ENCODE measurements at places on chromosomes 13 and 19.

DNA sequence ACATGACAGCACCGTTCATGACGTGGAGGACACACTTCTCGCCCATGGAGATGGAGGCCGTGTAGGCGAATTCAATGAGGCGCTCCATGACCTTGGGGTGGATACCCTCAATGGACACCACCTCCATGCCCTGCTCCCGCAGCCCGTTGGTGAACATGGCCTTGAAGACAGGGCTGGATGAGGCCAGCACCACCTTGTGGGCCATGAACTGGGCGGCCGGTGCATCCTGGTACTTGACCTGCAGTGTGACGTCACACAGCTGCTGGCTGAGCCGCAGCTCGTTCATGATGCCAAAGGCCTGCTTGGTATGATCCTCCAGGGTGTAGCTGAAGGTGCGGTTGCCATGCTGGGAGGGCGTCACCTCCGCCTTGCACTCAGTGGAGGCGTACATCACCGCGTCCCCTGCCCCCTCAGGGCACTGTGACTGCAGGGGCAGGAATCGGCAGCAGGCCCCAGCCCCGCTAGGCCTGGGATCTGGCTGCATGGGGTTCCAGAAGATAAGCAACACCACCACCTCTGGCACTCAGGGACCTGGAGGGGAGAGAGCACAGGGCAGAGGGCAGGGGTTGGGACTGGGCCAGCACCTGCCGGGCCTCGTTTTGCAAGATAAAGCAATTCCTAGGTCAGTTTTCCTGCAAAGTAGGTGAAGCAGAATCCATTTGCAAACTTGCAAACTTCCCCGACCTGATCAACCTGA lies 3.5 kb downstream of the KEAP1 start:
- no peak for DNase-seq

GRCh38 chr13:50224534-50224933 lies 209.3 kb downstream of the KCNRG start:
- DNase-seq: peak; percentile 17

- no peak for DNase-seq
Measured at GRCh38 chr19:17969096-17969792, 2.3 kb downstream of the KCNN1 start.

- no peak for DNase-seq
Measured at GRCh38 chr13:101211261-101211660, 205.0 kb downstream of the NALCN start.

GRCh38 chr19:35240327-35240726 lies 8.5 kb upstream of the LSR start:
- no peak for DNase-seq

- peak; percentile 68 for DNase-seq
Measured at GRCh38 chr19:4768934-4769777, 22.4 kb upstream of the FEM1A start.

GRCh38 chr19:28258829-28259228 lies 954.1 kb downstream of the UQCRFS1 start:
- DNase-seq: no peak

DNA sequence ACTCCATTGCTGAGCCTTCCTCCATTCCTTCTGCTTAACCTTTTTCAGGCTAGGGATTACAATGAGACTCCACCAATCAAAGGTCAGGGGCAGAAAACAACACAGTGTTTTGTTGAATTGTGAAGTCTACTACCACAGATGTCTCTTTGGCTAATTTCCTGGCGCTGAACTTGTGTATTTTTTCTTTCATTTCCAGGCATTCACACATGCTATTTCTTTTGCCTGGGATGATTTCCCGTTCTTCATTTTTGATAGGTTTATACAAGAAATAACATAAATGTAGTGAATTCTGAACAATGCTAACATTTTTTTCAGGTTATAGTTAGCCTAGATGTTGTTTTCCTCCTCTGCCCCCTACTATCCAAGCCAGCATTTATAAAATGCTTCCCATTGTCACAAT lies 64.3 kb downstream of the OLFM4 start:
- DNase-seq: no peak

GRCh38 chr13:112764864-112765561 lies 75.2 kb downstream of the ATP11A start:
- no peak for DNase-seq

DNA sequence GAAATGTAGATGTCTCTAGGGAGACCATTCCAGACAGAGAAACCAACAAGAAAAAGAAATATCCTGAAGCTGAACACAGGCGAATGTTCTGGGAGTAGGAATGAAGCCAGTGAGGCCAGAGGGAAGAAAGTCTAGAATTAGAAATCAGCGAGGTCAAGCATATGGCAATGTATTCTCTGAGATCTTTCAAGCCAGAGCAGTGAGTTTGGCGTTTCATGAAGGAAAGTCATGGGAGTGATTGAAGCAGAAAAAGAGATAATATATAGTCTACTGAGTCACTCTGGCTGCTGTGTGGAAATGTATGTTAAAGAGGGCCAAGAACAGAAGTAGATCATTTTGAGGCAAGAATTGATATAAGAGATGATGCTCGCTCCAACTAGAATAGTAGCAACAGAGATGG lies 576.0 kb downstream of the PCDH17 start:
- DNase-seq: no peak

GRCh38 chr19:57816652-57817051 lies 1.9 kb upstream of the ZNF552 start:
- DNase-seq: no peak

DNA sequence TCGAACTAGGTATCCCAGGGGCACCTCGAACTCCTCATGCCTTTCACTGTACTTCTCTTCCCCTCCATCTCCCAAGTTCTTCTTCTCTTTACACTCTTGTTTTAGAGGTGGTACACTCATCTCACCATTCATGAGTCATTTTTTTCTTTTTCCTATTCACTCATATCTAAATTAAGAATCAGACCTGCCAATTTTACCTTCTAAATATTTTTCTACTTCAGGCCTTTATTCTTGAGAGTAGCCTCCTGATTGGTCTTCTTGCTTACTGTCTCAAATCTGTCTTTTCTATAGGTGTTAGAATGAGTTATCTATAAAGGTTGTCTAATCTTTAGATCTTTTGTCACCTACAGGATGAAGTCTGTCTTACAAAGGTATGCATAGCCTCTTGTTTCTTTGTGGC lies 20.7 kb downstream of the TDRD3 start:
- DNase-seq: no peak

DNA sequence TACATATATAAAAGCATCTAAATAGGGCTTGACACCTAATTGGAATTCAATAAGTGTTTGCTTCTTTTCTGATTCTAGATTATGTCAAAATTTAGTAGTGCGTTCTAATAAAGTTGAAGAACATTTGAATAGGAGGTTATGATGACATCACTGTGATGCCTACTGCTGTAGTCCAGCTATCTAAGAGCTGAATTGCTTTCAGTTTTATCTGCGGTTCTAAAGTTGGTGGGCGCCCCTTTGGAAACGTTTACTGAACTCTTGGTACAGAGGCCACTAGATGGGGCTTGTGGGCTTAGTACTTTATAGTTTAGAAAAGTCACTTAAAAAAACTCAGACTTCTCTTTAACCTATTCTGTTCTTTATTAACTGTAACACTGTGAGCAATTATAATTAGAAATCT lies 776.9 kb downstream of the GPC5 start:
- no peak for DNase-seq

- DNase-seq: no peak
Measured at GRCh38 chr13:32047793-32048192, 16.2 kb downstream of the FRY start.

- DNase-seq: no peak
Measured at GRCh38 chr19:9741476-9742171, 26.9 kb downstream of the ZNF846 start.

GRCh38 chr13:50275392-50276063 lies 260.3 kb downstream of the KCNRG start:
- no peak for DNase-seq

- DNase-seq: peak; percentile 46
Measured at GRCh38 chr19:6551607-6552450, 21.0 kb downstream of the TNFSF9 start.

GRCh38 chr13:99661791-99662190 lies 160.5 kb downstream of the TM9SF2 start:
- no peak for DNase-seq

GRCh38 chr13:72293206-72293605 lies 426.2 kb upstream of the DACH1 start:
- DNase-seq: no peak

- DNase-seq: no peak
Measured at GRCh38 chr13:80962855-80963254, 621.9 kb upstream of the SPRY2 start.

- no peak for DNase-seq
Measured at GRCh38 chr19:39111593-39112199, 13.9 kb upstream of the PAK4 start.

- no peak for DNase-seq
Measured at GRCh38 chr13:112903071-112903577, 65.9 kb upstream of the MCF2L start.

DNA sequence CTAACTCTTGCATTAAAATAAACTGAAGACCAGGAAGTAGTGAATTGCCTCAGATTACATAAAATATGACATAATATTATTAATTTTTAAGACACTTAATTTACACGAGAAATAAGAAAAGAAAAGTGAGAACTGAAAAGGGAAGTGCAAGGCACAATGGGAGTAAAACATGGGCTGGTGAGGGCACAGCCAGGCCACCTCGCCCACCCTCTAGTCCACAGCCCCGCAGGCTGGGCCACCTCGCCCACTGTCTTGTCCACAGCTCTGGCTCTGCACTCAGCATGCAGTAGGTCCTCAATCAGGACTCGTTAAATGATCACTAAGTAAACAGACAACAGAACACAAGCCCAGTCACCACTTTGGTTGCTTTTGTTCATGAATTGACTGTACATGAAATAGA lies 67.8 kb upstream of the ARHGEF7 start:
- DNase-seq: no peak

GRCh38 chr19:4303819-4304537 lies 420 bp upstream of the FSD1 start:
- DNase-seq: no peak

GRCh38 chr13:31970231-31970930 lies 61.2 kb upstream of the FRY start:
- DNase-seq: no peak

- no peak for DNase-seq
Measured at GRCh38 chr13:44199627-44200207, 173.9 kb upstream of the SERP2 start.

GRCh38 chr13:76826527-76826926 lies 59.7 kb downstream of the KCTD12 start:
- no peak for DNase-seq

DNA sequence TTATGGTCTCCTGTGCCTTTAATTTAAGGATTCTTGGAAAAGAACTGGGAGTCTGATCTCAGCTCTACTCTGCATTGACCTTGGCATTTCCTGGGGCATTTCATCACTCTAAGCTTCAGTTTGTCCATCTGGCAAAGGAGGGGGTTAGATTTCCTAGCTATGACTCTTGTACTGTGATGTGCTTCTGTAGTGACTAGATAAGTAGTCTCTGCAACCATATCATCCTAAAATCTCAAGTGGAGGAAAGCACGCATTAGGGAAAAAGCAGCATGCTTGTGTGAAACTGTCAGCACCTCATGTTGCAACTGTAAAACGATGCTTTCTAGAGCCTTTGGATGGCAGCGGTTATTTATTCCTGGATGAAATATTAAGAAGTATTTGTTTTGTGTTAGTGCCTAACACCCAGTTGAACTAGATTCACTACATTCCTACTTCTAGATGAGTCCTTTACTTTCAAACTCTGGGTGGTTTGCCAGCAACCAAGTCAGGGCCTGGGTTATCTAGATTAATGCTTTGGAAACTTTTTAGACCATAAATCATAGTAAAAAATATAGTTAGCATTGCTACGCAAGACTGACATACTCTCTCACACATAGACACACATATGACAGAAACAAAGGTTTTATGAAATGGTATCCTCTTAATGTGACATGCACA lies 6.8 kb downstream of the WDFY2 start:
- no peak for DNase-seq

DNA sequence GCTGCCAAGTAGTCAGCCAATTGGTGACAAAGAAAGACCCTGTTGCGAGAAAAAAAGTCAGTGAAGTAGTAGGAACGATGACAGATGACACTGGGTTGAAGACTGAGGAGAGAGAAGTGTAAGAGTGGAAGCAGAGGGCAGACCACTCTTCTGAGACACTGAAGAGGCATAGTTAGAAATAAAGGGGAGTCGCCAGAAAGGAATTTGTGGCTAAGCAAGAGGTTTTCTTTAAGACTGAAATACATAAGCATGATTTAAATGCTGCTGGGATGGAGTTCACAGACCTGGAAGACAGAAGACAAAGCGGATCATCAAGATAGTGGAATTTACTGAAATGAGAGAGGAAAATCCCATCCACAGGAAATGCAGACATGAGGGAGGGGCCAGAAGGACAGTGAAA lies 56.2 kb upstream of the USPL1 start:
- no peak for DNase-seq

DNA sequence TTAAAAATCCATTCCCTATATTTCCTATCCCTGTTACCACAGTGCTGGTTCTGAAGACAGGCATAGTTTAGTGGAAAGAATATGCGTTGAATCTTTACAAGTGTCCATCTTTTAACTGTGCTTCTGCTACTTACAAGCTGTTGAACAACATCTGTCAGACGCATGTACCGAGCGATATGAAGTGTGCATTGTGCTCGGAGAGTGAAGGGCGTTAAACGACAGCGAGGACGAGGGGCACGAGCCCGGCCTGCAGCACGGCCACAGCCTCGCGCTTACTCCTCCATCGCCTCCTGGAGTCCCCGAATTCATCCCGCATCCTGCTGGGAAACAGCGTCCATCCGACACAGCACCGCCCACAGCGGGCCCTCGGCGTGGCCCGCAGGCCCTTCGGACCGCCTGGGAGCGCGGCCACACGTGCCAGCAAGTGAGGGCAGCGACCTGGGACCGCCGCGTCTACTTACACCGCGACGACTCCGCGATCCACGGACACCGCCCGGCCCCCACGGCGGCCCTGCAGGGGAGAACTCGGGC lies 514 bp downstream of the PCID2 start:
- DNase-seq: no peak

GRCh38 chr13:26186995-26187394 lies 35.1 kb downstream of the RNF6 start:
- no peak for DNase-seq

DNA sequence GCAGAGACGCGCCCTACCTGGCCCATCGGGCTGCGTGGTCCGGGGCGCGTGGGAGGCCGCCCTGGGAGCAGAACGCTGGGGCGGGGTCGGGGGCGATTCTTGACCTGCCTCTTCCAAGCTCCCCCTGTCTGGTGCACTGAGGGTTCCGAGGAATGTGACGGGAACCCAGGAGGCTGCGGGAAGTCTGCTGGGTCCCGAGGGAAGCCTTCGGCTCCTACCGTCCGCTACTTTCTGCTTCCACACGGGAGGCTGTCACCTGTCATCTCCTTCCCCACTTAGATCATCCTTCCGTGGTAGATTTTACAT lies 781 bp upstream of the SPRYD7 start:
- DNase-seq: no peak

- peak; percentile 66 for DNase-seq
Measured at GRCh38 chr19:4233282-4233853, 4.0 kb downstream of the EBI3 start.

Data from stimulated activated CD4-positive, alpha-beta T cell treated with anti-CD3 and anti-CD28 coated beads, TNF-alpha, amount 100 ng/mL, for 48 hours (primary cell).